ENCODE measurements at places on chromosomes 6 and 20.

DNA sequence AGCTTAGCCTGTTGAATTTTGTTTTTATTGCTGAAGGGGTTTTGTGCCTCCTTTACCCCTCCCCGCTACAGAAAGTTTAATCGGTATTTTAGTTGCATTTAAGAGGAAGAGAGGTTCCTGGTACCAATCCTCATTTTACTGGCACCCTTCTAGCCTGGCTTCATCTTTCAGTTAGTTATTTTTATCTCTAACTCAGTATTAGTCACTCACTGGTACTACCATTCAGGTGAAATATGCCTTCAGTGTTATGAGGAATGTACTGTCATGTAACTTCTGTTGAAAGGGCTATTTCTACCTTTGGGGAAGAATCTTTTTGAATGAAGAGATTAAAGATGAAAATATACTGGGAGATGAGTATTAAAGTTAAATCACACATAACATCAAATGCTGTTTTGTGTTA is 211.8 kb downstream of the CDKAL1 start:
- DNase-seq, result no peak

GRCh38 chr6:5729080-5729434 is 277.7 kb downstream of the NRN1 start:
- DNase-seq, result peak; percentile 82

GRCh38 chr6:89792881-89793280 is 26.7 kb downstream of the MDN1 start:
- no peak for DNase-seq

GRCh38 chr20:42492290-42492689 is 697.4 kb downstream of the PTPRT start:
- DNase-seq, result no peak

DNA sequence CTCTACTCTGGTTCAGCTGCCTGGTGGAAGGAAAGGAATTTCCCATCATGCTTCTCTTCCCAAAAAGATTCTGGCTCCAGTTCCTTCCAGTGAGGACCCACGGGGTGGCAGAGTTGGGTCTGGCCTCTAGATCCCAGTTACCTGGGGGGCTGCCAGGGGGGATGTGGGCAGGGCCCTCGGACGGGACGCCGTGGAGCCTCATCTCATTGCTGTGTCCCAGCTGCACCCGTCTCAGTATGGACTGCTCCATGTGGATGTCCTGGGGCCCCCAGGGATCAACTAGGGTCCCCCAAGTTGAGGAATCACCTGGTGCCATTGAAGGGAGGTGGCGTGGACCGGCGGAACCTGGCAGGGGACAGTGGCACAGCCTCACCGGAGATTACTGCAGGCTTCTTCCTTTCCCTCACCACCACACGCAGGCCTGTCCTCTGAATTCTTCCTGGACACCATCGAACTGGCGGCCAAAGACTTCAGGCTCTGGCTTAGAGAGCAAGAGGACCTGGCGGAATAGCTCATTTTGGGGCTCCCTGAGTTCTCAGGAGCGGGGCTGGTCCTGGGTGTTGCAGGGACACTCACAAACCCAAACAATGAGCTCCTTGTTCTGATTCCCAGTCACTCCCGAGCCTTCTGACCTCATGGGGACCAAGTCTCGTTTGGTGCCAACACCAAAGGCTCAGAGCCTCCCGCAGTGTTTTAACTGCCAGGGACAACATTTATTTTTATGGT is 8.5 kb downstream of the ZBP1 start:
- no peak for DNase-seq

DNA sequence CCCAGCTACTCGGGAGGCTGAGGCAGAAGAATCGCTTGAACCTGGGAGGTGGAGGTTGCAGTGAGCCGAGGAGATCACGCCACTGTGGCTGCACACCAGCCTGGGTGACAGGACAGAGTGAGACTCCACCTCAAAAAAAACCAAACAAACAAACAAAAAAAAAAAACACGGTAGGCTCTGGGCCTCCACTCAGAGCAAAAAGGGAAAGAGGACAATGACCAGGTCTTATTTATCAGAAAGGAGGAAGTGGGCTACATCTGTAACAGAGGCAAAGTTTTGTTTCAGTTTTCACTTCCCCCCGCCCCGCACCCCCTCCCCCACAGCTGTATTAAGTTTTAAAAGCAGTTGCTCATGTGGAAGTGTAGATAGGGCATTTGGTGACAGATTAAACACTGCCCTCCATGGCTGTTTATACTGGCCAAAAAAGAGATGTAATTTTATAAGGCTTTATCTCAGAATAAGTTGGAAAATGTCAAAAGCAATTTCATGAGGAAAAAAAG is 114.6 kb downstream of the RCAN2 start:
- DNase-seq, result no peak

GRCh38 chr6:112480553-112480952 is 133.4 kb downstream of the RFPL4B start:
- peak; percentile 49 for DNase-seq

DNA sequence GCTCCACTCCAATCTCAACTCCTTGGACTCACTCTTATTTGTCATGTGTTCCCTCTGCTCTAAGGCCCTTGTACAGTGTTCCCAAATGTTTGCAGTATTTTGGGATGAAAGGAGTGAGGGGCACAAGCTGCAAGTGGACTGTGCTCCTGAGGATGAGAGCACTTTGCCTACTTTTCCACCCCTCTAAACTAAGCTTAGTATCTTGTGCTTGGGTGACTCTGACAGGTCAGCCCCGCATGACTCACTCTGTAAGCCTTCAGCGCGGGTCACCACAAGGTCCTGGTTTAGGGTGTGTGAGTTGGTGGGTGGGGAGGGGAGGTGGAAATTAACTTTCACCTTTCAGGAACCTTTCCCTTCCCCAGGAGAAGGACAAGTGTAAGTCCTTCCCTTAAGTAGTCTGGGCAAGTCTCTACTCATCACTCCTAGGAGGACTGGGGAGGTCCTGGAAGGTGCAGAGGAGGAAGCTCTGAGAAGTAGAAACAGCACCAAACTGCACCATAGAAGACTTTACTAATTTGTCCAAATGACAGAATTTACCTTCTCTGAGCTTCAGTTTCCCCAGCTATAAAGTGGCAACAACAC is 68.8 kb upstream of the EPB41L1 start:
- DNase-seq, result peak; percentile 65

GRCh38 chr20:9214685-9215084 is 145.8 kb downstream of the PLCB4 start:
- peak; percentile 69 for DNase-seq

DNA sequence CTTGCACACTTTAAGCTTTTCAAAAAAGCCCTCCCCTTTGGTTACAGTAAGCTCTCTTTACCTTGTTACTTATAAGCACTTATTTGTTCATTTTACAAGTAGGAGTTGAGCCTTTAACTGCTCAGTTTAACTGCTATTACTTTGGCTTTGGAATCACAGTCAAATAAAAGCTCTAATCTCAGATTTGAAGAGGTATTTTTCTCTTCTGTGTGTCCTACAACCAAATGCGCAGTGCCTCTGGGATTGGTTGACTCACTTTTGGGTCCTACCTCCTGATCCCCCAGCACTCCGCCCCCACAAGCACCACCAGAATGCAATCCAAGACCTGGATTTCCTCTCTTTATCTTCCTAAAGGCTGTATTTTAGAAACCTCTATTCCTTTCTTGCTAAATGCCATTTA is 2.5 kb downstream of the NCOA7 start:
- DNase-seq, result no peak

GRCh38 chr6:17577059-17577458 is 23.0 kb upstream of the FAM8A1 start:
- no peak for DNase-seq

DNA sequence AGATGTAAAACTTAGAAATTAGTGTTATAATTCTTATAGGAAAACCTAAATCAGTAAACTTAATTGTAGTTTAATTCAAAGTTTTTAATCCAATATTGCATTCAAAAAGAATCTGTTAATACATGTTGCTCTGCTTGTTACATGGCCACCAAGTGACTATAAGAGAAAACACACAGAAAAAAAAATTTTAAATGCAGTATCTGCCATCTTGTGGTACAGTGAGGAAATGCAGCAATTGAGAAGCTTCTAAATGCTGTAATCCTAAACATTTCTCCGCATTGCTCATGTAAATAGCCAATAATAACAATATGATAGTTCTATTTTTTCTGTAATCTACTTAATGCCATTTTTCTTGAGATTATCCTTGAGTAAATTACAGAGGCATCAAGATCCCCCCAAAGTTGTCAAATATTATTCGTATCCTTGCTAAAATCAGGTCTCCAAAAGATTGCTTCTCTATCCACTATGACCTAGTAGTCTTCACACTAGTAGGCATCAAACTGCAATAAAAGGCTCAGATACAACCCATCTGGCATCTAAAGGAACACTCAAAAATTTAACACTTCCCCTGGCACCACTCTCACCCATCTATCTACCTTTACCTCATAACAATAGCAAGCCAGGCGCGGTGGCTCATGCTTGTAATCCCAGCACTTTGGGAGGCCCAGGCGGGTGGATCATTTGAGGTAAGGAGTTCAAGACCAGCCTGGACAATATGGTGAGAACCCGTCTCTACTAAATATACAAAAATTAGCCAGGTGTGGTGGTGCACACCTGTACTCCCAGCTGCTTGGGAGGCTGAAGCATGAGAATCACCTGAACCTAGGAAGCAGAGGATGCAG is 34.6 kb downstream of the HDAC2 start:
- peak; percentile 47 for DNase-seq

DNA sequence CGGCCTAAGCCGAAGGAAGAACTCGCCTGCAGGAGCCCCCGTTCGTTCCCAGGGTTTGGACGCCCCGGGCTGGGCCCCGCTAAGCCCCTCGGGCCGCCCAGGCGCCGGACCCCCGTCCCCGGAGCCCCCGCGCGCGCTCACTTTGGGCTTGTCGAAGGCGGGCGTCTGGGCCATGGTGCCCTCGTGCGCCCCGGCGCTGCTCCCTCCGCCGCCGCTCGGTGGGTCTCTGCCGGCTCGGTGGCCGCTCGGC is 140 bp downstream of the ADA start:
- DNase-seq, result no peak

- DNase-seq, result no peak
Measured at GRCh38 chr6:121760745-121761144, 325.3 kb downstream of the GJA1 start.

DNA sequence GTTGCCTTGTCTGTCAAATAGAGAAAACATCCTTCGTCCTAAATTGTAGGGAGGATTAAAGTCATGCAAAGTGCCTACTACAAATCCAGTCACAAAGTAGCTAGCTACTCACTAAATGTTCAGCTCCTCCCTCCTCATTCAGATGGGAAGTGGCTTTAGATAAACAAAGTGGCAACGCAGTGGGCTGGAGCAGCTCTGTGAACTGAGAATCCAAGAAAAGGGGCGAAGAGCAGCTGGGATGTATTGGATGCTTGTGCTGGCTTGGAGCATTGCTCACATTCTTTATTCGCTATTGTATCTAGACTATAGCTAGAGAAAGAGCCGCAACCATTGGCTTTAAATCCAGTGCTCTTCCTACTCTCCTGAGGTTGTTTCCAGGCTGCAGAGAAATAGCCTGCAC is 10.3 kb downstream of the MOG start:
- DNase-seq, result no peak

DNA sequence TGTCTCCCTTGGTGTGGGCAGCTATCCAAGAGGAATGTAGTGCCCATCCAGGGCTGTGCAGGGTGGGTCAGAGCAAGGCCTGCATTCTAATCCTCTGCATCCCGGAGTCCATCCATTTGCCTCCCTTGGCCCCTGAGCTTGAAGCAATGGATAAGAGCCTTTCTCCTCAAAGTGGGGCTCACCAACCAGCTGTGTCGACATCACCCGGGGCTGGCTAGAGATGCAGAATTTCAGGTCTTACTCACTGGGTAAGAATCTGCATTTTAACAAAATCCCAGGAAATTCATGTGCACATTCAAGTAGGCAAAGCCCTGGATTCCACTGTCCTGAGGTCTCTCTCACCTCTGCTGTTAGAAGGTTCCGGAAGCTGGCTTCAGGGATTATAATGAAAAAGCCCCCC is 95.3 kb downstream of the MDGA1 start:
- no peak for DNase-seq

DNA sequence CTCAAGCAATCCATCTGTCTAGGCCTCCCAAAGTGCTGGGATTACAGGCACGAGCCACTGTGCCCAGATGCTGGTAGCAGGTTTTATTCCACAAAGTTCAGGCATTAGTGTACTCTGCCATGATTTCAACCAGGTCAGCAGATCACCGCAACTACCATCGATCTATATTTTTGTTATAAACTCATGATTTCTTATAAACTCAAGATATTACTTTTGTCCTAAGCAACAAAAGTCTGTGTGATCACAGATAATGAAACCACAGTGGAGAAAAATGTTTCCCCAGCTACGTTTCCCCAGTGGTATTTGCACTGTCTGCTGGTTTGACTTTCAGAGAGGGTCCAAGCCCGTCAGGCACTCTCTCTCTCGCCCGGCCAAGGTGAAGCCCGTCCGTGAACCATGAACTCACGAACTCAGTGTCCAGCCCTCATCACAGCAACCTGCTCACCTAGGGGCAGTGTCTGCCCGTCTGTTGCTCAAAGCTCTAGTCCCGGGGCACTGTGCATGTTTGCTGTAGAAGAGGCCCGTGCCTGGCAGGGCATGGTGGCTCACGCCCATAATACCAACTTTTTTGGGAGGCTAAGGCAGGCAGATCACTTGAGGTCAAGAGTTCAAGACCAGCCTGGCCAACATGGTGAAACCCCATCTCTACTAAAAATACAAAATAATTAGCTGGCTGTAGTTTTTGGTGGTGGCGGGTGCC is 7.0 kb downstream of the SLC4A11 start:
- no peak for DNase-seq

- no peak for DNase-seq
Measured at GRCh38 chr6:93105907-93106306, 313.5 kb downstream of the EPHA7 start.

DNA sequence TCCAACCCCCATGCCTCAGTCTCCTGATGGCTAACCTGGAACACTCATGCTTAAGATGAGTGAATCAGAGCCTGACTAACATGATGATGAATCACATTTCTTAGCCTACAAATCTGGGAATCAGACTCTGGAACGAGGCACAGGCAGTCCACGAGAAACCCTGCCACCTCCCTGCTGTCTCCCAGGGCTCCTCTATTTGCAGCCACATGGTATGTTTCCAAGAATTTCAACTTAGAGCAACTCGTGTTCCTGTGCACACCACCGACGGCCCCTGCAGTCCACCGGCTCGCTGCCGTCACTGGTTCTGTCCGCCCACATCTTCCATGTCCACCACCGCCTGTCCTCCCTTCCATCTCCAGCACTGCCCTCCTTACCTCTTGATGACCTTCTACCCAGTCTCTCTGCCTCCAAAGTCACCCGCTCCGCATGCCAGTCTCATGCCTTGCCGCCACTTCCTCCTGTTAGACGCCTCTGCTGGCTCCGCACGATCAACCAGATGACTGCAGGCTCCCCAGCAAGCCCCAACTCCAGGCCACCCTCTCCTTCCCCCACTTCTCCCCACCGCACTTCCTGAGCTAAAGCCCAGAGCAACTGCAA is 87.6 kb downstream of the AGPAT4 start:
- peak; percentile 75 for DNase-seq

GRCh38 chr6:38686270-38687042 is 16.5 kb downstream of the GLO1 start:
- no peak for DNase-seq

DNA sequence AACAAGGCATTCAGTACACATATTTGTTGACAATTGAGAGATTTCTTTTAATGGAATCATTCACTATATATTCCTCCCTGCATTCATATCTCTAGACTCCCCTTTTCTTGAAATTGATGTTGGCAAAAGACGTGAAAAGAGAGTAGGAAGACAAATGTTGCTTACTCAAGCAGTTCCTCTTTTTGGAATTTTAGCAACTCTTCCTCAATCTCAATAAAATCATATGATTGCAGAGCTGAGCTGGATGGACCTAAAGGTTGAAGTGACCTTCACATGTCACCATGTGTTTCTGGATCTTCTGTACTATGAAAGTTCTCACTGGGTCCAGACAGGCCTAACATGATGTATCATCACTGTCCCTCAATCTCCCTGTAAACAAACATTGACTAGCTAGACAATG is 18.6 kb downstream of the ADGRF1 start:
- DNase-seq, result no peak

Measured in HS-5 (cell line).